ENCODE measurements at places on chromosomes 2 and 18.
A peak's percentile ranks its signal among the peaks of the same experiment; 100 is the strongest.

GRCh38 chr18:79778291-79778791 is 19.4 kb upstream of the KCNG2 start:
- no peak for DNase-seq

- no peak for DNase-seq
Observed at GRCh38 chr2:119455066-119455718, 23.5 kb downstream of the TMEM37 start.

DNA sequence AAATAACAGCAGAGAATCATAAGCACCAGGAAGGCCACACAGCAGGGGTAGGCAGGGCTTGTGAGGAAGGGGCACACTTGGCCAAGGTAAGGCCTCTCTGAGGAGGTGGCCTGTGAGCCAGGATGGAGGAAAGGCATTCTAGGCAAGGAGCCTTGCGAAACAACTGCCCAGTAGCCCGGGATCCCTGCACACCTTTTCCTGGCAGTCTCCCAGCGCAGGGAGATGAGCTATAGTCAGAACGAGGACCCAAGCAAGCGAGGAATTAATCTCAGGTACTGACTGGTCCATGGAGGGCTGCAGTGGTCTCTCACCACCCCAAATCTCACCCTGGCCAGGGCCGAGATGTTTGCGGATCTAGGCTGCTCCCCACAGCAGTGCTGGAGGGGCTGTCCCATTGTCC is 64.9 kb upstream of the STPG4 start:
- DNase-seq = no peak

GRCh38 chr2:17857021-17857420 is 21.4 kb upstream of the KCNS3 start:
- no peak for DNase-seq

- no peak for DNase-seq
Observed at GRCh38 chr18:6118080-6118479, 222.8 kb upstream of the TMEM200C start.

GRCh38 chr2:224042191-224042696 is 3.2 kb upstream of the SERPINE2 start:
- DNase-seq = no peak

DNA sequence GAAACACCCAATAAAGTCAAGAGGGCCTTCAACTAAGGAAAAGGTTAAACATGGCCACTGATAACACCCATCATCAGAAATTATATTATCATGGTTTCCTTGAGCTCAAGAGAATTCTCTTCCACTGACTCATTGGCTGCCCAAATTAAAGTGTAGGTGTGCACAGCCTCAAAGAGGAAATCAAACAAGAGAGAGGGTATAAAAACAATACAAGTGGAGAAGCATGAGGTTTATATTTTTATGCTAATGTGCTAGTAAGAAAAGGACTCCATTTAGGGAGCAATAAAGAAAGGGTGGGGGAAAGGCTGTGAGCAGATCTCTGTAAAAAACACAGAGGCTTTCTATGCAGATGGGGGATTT is 168.8 kb upstream of the VRK2 start:
- DNase-seq = no peak

DNA sequence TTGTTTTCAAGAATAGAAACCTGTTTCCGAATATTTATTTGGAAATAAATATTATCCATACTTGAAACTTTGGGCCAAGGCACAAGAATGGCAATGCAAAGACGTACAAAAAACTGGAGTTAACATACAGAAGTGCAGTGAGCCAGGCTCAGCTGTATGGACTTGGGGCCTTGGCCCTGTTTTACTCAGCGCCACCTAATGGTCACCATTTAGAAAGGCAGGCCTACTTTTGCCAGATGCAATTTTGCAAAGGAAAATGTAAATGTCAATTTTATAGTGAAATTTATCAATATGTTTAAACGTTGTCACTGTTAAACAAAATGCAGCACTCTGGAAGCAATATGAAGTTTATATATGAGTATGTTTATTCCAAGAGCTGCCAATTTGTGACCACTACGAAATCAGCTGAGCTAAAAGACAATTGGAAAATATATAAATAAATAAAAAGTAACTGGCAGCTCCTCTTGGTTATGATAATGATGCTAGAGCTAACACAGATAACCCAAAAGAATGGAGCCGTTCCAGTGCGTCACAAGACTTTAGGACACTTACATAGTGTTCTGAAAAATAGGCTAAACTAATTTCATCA is 155.0 kb downstream of the ARHGAP15 start:
- DNase-seq = peak; percentile 25

GRCh38 chr2:156156580-156156979 is 175.9 kb downstream of the NR4A2 start:
- no peak for DNase-seq

DNA sequence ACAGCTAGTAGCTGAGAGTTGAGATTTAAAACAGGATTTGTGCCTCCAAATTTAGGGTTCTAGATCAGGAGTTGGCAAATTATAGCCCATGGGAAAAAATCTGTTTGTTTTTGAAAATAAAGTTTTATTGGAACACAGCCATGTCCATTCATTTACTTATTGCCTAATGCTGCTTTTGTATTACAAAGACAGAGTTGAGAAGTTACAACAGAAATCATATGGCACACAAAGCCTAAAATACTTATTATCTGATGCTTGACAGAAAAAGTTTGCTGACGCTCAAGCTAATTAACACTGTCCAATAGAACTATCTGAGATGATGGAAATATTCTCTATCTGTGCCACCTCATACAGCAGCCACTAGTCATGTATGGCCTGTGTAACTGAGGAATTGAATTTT is 229.1 kb upstream of the RASGRP3 start:
- DNase-seq = no peak

- DNase-seq = no peak
Observed at GRCh38 chr2:43486603-43487002, 109.2 kb downstream of the THADA start.

- no peak for DNase-seq
Observed at GRCh38 chr2:48439102-48439501, 90.9 kb upstream of the STON1 start.

GRCh38 chr2:12080360-12080759 is 333.9 kb downstream of the LPIN1 start:
- peak; percentile 75 for DNase-seq

DNA sequence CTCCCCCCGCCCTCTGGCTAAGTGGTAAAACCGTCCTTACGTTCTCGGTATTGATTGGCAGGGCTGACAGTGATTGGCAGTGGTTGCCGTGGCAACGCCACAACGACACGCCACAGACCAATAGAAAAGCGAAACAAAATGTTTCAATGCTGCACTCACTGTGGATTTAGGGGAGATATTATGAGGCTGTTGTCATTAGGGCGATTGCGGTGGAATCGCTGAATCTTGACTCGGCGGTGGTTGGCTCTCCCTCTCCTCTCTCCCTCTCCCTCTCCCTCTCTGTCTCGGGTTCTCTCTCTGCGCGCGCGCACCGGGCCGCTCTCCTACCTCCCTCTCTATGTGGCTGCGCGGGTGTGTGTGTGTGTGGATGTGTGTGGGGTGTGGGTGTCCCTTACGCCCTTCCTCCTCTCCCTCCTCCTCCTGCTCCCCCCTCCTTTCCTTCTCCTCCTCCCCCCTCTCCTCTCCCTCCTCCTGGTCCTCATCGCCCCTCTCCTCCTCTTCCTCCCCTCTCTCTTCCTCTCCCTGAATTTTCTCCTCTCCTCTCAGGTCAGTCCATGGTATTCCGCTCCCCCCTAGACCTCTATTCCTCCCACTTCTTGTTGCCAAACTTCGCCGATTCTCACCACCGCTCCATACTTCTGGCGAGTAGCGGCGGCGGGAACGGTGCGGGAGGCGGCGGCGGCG is at the start of gene SIX3:
TSS of gene SIX3 (plus strand) at position 152 of the 684 bp plus-strand sequence. CDS start at position 555, 403 bp downstream.
- DNase-seq = peak; percentile 98

GRCh38 chr2:161170958-161171932 is 11.0 kb downstream of the TANK start:
- DNase-seq = no peak

GRCh38 chr2:158756976-158757375 is 38.1 kb upstream of the DAPL1 start:
- no peak for DNase-seq

DNA sequence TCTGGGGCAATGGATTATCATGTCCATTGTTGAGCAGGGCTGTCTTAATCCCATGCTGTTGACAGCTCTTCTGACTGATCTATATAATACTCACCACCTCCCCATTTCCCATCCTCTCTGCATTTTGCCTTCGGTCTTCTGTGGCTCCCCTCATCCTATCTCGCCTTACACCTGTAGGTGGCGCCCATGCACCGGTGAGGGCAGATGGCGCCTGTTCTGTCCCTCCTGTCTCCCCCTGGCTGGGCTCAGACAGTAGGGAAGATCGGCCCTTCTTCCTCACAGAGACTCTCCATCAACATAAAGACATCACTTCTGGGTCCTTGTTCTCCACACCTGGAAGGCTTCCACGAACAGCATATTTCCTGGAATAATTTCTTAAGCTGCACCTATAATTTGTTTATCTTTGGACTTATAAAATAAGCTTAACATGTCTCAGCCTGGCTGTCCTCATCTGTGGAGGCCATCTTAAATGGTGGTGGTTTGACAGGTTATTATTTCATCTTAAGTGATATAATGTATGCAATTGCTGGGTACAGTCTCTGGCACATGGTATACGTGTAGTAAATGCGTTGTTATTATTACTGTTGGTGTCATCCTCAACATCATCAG is 10.9 kb upstream of the CDH20 start:
- peak; percentile 93 for DNase-seq
